ENCODE measurements at places on chromosomes 12 and 14.

- DNase-seq = no peak
Measured at GRCh38 chr12:122984612-122985337, 4.3 kb downstream of the ARL6IP4 start.

- DNase-seq = no peak
Measured at GRCh38 chr12:123389560-123390351, 5.8 kb downstream of the KMT5A start.

GRCh38 chr14:58299401-58300330, 1.3 kb downstream of the ARID4A start:
- no peak for DNase-seq

GRCh38 chr12:51449580-51450246, 25.1 kb downstream of the SLC4A8 start:
- no peak for DNase-seq

DNA sequence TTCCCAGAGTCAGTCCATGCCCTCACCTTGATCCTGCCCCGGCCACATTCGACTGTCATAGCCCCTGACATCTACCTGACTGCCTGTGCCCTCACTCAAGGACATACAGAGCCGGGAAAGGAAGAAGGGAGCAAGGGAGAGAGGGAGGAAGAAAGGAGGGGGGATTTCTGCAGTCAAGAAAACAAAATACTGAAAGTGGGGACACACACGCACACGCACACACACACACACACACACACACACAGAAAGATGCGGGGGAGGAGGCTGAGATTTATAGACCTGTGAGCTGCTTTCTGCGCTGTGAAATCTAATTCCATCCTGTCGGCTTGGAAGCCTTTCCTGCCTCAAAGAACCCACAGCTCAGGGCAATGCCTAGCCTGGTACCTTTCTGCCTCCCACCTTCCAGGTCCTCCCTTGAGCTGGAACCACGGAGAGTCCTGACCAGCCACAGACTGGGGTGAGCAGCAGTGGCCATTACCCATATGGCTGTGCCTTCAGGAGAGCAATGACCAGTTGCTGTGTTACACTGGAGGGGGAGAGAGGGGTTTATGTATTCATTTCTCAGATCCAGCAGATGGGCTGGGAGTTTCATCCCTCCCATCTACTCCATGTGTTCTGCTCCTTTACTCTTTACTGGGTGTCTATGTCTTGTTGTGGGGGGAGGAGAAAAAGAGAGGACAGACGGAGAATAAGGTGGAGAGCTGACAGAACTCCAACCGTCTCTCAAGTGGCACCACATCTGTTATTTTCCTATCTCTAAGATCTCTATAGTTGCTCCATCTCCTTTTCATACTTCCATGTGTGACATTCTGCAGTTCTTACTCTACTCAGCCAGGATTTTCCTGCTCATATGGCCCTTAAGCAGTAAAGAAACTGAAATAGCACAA, 12.9 kb downstream of the C14orf93 start:
- peak; percentile 100 for DNase-seq

GRCh38 chr14:79788346-79788745, 423.0 kb downstream of the DIO2 start:
- no peak for DNase-seq

- DNase-seq = no peak
Measured at GRCh38 chr14:101972126-101972866, 7.9 kb downstream of the DYNC1H1 start.

DNA sequence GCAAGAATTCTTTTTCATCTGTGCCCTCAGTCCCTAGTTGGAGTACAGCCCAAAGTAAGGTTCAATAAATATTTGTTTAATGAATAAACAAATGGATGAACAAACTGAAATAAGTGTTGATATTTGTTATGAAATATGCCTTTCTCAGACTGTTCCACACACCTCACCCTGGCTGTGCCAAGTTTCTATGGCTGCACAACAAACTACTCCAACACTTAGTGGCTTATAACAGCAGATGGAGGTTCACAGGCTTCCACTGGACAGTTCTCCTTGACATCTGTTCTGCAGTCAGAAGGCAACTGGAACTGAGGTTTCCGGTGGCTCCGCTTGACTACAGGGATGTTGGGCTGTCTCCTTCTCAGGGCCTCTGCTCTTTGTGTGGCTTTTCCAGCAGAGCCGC, 197.1 kb downstream of the RGS6 start:
- DNase-seq = peak; percentile 7

GRCh38 chr12:122947352-122947792, 18.9 kb downstream of the ABCB9 start:
- no peak for DNase-seq

DNA sequence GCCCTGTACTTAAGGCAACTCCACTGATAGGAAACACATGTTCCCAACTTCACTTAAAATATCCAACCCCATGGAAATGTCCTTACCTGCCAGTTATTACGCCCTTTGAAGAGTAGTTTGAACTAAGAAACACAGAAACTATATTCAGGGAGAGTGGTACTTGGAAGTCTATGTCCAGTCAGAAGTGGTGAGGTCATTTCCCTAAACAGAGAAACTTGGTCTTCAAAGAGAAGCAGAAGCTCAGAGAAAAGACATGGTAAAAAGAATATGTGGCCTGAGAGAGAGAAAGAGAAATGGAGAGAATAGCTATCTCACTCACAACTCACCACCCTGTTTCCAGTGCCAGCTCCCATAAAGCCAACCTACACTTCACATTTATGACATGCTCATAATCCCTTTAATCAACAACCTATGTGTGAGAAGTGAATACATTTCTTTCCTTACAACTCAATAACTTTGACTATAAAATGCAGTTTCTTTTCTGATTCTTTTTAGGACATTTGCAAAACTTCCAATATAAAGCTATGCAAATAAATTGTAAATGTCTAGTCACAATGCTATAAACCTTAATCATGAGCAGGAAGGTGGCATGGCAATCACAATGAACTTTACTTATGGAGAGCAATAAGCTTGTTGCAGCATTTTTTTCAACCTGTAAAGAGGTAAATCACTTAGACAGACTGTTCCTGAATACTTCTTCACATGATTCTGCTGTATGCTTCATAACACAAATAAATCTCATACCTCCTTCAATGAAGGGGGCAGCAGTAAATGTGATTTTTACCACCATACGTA, 67.1 kb downstream of the CPNE8 start:
- DNase-seq = no peak

DNA sequence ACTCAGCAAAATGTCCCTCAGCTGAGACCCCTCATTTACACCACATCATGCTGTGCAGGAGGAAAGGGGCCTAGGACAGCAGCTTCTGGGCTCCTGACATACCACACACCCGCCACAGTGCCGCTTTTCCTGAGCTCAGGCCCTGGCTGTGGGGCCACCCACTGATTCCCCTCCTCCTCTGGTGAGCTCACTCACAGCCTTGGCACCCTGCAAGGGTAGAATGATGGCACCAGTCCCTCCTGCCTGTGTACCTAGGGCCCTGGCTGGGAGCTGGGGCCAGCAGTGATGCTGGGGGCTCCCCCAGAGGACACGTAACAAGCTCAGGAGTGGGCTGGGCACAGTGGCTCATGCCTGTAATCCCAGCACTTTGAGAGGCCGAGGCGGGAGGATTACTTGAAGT, 44.4 kb downstream of the PLEKHD1 start:
- no peak for DNase-seq

GRCh38 chr14:22865424-22866405, 5.8 kb upstream of the LRP10 start:
- peak; percentile 20 for DNase-seq

GRCh38 chr12:26857465-26858176, 24.6 kb upstream of the ITPR2 start:
- no peak for DNase-seq

GRCh38 chr12:123942911-123943648, 29.6 kb downstream of the CCDC92 start:
- DNase-seq = no peak

GRCh38 chr12:52513736-52514135, 6.5 kb downstream of the KRT5 start:
- no peak for DNase-seq

GRCh38 chr12:43291516-43291915, 260.5 kb downstream of the ADAMTS20 start:
- no peak for DNase-seq

DNA sequence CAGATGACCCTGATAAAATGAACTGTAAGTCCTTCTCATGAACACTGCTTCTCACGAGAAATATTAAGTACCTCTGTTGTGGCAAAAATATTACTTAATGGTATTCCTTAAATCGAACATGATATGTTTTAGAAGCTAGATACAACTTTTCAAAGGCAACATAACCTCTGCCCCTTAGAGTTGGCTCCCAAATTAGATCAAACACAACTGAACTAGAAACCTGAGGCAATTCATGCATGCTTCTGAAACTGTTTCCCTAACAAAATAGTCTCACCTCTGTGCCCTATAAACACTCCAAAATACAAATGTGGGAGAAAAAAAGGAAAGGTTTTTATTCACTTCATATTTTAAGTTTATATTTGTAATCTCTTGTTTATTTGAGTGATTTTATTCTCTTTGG, 121.6 kb downstream of the SLC16A7 start:
- no peak for DNase-seq

GRCh38 chr12:91910871-91911388, 234.7 kb downstream of the BTG1 start:
- no peak for DNase-seq

DNA sequence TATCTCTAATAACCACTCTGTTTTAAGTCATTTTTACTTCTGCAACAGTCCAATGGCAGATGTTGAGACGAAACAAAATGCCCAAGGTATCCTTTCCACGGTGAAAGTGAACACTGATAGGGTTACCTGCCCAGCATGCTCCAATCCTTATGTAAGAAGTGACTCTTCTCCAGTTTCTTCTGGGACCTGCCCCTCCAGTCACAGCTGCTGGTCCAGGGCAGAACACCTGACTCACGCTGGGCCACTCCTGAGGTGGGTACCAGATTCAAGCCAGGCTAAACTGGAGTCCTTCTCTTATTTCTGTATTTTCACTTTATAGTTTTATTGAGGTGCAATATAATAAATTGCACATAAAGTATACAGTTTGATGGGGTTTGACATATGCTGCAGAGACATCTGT, 16.7 kb downstream of the NT5DC3 start:
- no peak for DNase-seq

DNA sequence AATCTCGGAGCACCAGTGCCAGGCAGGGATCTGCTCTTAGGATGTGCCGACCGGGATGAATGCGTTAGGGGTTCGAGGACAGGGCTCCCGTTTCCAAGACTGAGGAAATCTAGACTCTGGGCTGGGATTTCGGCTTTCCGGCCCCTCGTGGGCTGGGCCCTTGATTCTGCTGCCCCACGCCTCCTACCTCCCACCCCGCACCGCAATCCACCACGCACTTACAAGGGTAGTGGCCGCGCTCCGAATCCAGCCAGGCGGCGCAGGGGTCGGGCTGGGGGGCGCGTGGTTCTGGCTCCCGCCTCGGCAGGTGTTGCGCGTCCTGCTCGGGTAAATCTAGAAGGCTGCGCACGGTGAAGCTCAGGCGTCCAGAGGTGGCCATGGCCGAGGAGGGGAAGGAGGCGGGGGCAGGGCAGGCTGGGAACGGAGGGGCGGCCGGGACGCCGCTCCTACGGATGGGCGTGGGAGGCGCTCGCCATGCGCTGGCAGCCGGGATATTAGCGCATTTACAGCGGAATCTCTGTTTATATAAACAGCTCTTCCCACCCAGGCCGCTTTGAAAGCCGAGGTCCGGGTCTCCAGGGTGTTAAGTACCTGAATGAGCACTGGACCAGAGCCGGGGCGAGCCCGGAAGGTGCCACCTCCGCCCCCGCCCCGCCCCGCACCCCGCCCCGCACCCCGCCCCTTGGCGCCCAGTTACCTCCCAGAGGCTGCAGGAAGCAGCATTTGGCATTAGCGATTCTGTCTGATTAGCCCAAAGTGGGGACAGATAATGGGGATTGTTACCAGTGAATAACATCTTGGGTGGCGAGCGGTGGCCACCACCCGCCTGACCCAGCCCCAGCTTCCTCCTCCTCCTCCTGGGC, at the start of gene NKX2-8:
NKX2-8 (minus strand) TSS at position 604 of the 863 bp plus-strand sequence; CDS start at position 379, 225 bp downstream.
- no peak for DNase-seq

DNA sequence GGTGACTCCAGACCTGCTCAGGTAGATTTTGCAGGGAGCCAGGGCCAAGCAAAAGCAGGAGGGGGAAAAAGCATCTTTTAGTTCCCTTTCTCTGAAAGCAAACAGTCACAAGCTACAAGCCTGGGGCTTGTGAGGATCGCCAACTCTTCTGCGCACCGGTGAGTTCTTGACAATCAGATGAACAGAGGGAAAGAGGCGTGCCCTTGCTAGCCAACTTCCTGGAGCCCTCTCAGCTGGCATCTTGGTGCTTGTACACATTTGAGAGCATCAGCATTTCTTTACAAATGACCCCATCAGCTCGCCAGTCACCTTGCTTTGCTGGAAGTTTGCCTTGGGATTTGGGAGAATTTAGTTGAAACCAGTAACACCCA, 55.5 kb downstream of the ZNF664 start:
- DNase-seq = no peak

DNA sequence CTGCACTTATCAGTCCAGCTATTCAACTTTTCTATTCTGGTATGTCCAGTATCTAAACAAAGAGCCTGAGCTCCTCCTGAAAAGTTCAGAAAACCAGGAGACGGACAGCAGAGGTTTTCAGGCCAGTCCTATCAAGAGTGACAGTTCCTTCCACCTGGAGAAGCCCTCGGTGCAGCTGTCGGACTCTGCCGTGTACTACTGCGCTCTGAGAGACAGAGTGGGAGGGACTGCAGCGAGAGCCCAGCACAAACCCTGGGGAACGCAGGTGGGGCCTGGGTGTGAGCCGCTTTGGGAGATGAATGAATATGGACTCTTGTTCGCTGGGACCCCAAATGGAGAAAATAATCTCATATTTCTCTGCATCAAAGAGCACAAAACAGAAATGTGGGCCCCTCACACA, 329.8 kb upstream of the OR4E1 start:
- no peak for DNase-seq

DNA sequence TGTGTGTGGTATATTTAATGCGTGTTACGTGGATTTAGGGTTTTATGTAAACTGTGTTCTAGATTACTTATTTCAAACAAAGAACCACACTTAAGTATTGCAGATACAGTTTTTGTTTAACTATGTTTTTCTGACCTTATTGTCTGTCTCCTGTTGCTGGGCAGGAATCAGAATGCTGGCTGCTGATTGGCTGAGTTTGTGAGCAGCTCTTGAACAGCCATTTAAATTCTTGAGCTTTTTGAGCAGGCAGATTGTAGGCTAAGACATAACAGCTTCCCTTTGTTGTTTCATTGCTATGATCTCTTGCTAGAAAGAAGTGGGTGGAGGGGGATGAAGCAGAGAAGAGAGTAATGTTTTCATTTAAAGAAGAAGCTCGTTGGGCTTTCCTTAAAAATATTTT, 52.2 kb downstream of the ATF7IP start:
- DNase-seq = peak; percentile 79

DNA sequence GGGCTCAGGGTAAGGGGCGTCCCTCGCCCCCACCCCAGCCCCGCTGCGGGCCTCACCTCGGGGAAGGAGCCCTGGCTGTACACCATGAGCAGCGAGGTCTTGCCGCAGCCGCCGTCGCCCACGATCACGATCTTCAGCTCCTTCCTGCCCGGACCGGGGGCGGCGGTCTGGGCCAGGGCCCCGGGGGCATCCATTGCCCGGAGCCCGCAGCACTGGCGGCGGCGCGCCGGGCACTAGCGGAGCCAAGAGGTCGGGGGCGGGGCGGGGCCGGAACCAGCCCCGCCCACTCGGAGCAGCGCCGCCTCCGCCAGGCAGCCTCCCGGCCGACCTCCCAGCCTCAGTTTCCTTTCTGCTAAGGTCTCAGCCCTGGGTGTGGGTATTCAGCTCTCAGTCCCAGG, at the start of gene RHOF:
RHOF (minus strand) TSS at position 249 of the 398 bp plus-strand sequence; CDS start at position 194, 55 bp downstream.
- no peak for DNase-seq

- DNase-seq = no peak
Measured at GRCh38 chr14:91879196-91879595, 11.9 kb upstream of the TC2N start.

All from NCI-H524 treated with DMSO at 0.1 percent for 48 hours (cell line).